HepG2 (cell line): ENCODE measurements at places on chromosomes 16 and 17.

DNA sequence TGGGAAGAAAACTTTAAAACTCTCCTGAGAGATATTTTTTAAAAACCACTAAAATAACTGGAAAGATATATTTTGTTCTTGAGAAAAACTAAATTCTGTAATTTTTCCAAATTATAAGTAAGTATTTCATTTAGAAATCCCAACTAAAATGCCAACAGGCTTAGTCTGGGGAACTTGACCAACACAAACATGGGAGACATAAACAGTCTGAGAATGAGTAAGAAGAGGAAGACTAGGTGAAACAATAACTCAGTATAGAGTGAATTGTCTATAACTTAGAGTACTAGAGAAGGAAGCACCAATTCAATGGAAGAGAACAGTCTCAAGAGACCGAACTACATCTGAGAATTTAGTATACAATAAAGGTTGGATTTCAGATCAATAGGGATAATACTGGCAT is 2.9 kb downstream of the CMTM1 start:
- no peak for DNase-seq

DNA sequence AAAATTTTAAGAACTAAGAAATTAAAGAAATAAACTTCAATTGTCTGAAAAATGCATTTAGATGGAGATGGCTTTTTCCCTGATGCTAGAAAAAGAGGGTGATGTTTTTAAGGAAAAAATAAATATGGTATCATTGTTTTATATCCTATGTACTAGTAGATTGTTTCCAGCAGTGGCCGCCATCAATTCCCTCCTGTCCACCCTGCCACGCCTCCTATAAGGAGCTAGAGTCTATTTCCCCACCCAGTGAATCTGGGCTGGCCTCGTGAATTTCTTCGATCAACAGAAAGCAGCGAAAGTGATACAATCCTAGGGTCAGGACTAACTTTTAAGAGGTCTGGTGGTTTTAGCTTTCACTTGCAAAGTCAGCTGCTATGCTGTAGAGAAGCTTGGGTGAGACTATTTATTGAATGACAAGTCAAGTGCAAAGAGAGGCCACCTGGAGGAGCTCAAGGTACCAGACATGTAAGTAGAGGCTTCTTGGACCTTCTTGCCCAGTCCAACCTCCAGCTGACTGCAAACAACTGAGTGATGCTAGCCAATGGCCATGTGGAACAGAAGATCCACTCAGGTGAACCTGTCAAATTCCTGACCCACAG is 80.9 kb upstream of the MTMR4 start:
- DNase-seq, result no peak

- no peak for DNase-seq
These were observed 15.1 kb downstream of the YWHAE start for GRCh38 chr17:1384905-1385435.

- no peak for DNase-seq
These were observed 19.0 kb downstream of the IRF8 start for GRCh38 chr16:85917959-85918358.

- no peak for DNase-seq
These were observed 17.5 kb downstream of the RHOT1 start for GRCh38 chr17:32159586-32160438.

GRCh38 chr17:32488177-32488542 is 1.4 kb downstream of the CDK5R1 start:
- DNase-seq, result no peak

DNA sequence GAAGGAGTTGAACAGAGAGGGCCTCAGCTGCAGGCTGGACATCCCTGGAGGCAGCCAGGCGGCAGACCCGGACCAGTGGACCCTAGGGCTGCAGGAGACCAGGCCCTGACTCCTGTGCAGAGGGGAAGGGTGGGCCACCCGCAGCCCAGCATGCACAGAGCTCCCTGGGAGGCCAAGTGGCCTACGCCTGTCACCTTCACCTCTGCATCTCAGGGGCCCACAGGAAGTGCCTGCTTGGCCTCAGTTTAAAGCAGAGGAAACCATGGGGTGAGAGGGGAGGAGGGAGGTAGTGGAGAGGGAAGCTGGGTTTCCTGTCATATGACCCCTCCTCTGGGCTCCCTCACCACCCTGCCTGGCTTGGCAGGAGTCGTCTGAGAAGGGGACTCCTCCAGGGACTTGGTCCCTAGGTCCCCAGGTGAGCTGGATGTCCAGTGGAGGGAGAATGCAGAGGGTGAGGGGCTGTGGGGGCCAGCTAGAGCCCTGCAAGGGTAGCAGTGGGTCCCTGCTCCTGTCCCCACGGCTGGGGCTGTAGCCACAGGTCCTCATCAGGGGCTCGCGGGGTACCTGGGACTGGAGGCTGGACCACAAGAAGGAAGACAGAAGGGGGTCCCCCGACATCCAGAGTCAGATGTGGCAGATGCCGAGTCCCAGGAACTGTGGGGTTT is at the start of gene TMC8:
TMC8 (plus strand) TSS at position 335 of the 665 bp plus-strand sequence. CDS start 818 bp downstream, outside the sequence.
- DNase-seq, result peak; percentile 59

GRCh38 chr17:77815127-77815905 is 143.2 kb upstream of the TNRC6C start:
- DNase-seq, result no peak

- DNase-seq, result no peak
These were observed 7.0 kb upstream of the CYB561 start for GRCh38 chr17:63452962-63453551.

GRCh38 chr16:8565498-8565897 is 24.8 kb downstream of the TMEM114 start:
- no peak for DNase-seq

- DNase-seq, result no peak
These were observed 5.7 kb downstream of the C16orf86 start for GRCh38 chr16:67672306-67672705.

- no peak for DNase-seq
These were observed 669 bp upstream of the CRISPLD2 start for GRCh38 chr16:84818989-84819643.

DNA sequence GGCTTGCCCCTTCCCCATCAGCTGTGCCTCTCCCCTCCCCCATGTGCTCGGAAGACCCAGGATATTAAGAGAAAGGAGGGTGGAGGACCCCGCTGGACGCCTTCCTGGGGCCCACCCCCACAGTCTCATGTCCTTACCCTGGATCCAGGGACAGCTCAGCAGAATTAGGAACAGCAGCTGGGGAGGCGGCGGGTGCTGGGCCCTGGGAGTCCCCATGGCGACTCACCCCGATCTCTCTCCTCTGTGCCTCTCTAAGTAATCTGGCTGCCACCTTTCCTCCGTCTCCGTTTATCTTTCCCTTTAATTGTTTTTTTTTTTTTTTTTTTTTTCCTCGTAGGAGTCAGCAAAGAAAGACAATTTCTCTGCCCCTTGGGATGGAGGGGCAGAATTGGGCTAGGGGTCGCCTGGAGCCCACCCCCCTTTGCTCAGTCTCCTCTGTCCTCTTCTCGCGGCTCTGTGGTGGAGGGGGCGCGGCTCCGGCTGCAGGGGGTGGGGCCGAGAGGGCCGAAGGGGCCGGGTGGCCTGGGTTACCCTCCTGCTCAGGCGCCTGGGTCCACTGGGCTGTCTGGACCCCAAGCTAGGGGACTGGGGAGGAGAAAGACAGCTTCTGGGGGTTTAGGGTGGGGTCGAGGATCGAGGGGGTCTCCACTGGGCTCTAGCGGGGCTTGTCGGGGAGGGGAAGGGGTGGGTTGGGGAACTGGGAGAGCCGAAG is 390 bp downstream of the SEZ6L2 start:
- DNase-seq, result no peak

DNA sequence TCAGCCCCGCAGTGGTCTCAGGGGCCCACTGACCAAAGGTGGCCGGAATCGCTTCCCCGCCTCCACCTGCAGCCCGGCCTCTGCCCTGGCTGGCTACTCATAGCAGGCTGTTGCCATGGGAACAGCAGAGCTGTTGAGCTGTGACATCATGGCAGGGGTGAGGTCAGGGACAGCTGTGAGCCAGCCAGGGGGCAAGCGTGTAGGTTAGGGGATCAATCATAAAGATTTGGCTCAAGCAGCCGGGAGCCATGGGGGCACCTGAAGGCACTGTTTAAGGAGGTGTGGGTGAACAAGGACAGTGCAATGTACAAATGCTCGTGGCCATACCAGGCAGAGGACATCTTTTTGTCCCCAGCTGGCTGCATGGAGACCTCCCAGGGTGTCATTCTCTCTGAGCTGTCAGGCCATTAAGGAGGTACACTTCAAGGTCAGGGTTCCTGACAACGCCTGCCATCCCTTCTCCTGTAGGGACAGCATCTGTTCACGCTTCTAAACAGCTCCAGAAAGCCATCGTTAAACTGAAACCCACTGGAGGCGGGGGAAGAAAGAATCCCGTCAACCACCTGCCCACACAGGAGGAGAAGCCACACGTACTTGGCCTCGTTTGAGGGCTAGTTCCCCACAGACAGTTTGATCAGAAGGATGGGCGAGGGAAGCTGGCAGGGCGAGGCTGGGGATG is at the start of gene CEP295NL:
CEP295NL (minus strand) TSS at position 101 of the 679 bp plus-strand sequence. CDS start 1,373 bp downstream, outside the sequence.
- peak; percentile 47 for DNase-seq

GRCh38 chr17:74901353-74902135 is 8.1 kb upstream of the FADS6 start:
- no peak for DNase-seq

DNA sequence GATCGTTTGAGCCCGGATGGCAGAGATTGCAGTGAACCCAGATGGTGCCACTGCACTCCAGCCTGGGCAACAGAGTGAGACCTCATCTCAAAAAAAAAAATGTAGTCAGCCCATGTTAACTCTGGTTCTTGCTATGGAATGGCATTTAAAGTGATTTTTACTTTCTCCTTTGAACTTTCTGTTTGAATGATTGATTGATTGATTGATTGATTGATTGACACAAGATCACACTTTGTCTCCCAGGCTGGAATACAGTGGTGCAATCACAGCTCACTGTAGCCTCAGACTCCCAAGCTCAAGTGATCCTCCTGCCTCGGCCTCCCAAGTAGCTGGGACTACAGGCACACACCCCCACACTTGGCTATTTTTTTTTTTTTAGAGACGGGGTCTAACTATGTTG is 17.0 kb downstream of the SMTNL2 start:
- DNase-seq, result no peak

DNA sequence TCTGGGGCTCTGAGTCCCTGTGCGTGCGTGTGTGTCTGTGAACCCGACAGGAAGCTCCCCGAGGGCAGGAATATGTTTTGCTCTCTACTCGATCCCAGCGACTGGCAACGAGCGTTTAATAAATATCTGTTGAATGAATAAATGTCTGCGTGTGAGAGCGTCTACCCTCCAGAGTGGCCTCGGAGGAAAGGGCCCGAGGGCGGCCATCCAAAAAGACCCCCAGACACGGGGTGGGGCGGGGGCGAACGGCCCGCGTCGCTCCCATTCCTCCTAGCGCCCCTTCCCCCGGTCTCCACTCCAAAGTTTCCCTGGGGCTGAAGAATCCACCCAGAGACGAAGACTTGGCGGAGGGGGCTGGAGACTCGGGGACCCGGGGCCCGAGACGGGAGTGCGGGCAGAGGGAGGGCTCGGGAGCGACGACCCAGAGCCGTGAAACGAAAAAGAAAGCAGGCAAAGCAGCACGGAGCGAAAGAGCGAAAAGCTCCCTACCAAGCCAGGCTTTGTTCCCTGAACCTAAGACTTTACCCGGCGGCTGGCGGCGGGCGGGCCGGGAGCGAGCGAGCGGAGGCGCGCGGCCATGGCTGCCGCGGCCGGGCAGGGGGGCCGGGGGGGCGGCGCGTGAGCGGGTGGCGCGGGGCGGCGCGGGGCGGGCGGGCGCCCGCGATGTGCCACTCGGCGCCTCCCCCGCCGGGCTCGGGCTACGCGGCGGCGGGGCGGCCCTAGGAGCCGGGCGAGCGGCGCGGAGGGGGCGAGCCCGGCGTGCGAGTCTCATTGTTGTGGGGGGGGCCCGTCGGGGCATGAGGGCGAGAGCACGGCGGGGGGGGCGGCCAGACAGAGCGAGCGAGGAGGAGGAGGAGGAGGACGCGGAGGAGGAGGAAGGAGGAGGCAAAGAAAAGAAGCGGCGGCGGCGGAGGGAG is at the start of gene MLLT6:
MLLT6 (plus strand) TSS at position 668 of the 917 bp plus-strand sequence. CDS start 360 bp downstream, outside the sequence.
- peak; percentile 64 for DNase-seq

- no peak for DNase-seq
These were observed 99.0 kb downstream of the CMIP start for GRCh38 chr16:81543571-81543970.

DNA sequence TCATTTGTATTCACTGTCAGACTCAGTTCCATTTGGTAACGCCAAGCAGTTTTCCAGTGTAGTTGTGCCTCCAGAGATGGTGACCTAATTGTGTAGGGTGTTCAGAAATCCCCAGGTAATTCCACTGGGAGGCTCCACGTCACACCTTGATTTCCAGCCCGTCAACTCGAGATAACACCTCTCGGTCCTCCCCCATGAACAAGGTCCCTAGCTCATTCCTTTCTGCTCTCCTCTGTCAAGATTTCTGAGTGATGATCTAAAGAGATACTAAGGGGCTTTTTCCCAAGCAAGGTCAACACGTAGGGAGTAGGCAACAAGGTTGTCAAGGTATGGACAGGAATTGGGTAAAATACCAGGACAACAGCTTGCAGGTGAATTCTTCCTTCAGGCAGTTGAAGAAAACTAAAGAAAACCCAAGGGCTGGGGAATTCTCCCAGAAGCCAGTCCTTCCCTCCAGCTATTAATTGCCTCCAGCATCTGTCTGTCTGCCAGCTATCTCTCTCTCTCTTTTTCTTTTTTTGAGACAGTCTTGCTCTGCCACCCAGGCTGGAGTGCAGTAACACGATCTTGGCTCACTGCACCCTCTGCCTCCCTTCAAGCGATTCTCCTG is 31.4 kb downstream of the GPRC5B start:
- DNase-seq, result no peak

- no peak for DNase-seq
These were observed 1.7 kb upstream of the B4GALNT2 start for GRCh38 chr17:49130891-49131290.

DNA sequence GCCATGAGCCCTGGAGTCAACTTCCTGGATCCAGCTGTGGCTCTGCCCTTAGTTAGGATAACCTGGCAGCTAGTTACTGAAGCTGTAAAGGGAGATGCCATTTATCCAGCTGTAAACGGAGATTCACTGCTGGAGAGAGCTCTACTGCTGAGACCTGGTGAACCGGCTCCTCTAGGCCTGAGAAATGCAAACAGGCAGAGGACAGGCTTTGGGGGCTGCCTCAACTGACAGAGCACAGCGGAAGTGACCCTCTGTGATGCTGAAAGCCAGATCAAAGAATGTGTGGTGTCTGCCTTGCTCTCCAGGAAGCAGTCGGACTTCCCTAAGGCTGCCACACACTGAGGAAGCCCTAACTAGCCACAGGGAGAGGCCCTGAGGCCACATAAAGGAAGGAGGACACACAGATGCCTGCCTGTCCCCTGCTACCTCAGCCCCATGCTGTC is 21.9 kb upstream of the GPRC5C start:
- DNase-seq, result no peak

- no peak for DNase-seq
These were observed 39.0 kb downstream of the CYB5D2 start for GRCh38 chr17:4182043-4182442.

DNA sequence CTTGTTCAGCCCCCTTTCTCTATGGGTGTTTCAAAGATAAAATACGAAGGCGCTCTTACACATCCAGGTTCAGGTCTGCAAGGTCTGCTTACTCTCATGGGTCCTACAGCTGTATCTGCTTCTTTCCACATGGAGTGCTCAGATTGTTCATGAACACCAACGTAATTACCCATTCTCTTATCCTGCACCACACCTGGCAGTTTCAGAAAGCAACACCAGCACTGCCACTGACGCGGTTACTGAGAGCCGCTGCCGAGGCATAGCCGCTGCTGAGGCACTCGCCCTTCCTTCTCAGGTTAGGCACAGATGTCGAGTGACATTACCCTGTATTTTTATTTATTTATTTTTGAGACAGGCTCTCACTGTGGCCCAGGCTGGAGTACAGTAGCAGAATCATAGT is 147.1 kb downstream of the RPTOR start:
- no peak for DNase-seq
